Activated T-cell treated with anti-CD3 and anti-CD28 coated beads for 48 hours (primary cell): ENCODE measurements at places on chromosomes 1 and 21.

DNA sequence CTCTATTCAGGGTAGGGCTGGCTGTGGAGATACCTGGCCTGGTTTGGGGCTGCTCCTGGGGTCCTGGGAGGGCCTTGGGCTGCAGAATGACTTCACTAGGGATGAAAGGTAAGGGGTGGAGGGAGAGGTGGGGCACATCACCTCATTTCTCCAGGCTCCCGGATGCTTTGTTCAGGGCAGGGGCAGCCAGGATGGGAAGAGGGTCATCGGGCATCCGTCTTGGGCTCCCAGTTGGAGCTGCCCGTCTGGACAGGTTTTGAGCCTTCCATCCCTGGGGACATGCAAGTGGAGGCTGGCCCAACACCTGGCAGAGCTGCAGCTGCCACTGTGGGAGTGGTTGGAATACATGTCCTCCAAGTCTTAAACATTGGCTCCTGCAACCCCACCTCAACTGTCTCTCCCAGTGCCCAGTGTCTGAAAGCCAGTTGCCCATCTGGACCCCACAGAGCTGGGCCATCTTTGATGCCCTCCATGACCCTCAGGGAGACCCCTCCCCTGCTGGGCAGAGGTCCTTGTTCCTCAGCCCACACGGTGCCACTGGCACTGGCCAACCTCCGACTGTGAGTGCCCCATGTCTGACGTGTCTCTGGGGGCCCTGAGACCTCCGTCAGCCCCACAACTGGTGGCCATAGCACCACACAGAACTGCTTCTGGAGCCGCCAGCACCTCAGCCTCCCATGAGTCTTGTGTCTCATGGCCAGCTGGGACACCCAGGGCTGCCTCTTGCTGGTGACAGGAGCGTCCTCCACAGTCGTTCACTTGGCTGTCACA, 52.8 kb downstream of the TRIM11 start:
- no peak for DNase-seq

DNA sequence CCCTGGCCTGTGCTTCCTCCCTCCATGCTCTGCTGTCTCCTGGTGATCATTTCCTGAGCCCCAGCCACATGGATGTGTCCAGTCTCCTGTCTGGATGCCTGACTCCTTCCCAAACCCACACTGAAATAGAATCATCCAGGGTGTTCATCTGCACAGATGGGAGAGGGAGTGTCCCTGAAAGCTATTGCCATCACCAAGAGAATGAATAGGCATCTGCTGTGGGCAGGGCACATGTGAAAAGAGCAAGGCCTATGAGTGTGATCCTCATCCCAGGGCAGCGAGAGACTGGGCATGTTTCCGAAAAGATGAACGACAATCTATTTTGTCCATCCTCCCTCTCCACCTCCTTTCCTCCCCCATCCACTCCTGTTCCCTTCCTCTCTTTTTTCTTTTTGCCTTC, 5.0 kb downstream of the IGSF21 start:
- DNase-seq: no peak

DNA sequence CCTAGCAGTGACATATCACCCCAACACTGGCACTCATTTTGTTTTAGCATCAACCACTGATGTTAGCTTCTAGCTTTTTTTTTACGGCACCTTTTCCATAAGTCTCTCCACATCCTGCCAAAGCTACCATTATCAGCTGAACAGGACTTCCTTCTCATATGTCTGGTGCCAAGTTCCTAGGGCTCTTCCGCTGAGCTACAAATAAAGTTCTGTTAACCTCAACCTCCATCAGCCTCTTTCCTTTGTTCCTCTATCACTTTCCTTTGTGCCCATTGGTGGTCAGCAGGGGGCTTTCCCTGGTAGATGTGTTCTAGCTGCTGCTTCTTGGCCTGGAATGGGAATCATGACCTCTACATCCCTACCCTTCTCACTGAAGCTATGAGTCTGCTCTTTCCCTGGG, 163.8 kb downstream of the FAF1 start:
- no peak for DNase-seq

DNA sequence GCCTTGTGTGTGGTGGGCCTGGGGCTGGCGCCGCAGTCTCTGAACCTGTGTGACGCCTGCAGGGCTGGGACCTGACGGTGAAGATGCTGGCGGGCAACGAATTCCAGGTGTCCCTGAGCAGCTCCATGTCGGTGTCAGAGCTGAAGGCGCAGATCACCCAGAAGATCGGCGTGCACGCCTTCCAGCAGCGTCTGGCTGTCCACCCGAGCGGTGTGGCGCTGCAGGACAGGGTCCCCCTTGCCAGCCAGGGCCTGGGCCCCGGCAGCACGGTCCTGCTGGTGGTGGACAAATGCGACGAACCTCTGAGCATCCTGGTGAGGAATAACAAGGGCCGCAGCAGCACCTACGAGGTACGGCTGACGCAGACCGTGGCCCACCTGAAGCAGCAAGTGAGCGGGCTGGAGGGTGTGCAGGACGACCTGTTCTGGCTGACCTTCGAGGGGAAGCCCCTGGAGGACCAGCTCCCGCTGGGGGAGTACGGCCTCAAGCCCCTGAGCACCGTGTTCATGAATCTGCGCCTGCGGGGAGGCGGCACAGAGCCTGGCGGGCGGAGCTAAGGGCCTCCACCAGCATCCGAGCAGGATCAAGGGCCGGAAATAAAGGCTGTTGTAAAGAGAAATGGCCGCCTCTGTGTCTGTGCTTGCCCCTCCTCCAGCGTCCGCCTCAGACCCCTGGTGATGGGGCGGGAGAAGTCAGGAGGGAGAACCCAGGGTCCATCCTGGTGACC, 788 bp downstream of the ISG15 start:
- DNase-seq: no peak

DNA sequence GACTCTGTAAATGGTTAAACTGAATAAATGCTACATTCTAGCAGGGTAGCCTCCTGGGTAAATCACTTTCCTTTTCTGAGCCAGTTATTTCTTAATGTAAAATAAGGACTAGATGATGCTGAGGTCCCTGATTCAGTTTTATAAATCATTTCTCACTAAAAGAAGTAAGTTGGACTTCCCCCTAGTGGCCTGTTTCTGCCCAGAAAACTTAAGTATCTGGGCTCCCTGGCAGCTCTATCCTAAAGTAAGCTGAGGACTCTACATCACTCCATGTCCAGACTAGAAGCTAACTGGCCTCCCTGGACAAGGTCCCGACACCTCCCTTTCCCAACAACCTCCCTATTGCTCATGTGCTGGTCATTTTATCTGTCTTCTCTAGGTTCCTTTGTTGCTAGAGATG, 3.0 kb downstream of the GPN2 start:
- DNase-seq: no peak

DNA sequence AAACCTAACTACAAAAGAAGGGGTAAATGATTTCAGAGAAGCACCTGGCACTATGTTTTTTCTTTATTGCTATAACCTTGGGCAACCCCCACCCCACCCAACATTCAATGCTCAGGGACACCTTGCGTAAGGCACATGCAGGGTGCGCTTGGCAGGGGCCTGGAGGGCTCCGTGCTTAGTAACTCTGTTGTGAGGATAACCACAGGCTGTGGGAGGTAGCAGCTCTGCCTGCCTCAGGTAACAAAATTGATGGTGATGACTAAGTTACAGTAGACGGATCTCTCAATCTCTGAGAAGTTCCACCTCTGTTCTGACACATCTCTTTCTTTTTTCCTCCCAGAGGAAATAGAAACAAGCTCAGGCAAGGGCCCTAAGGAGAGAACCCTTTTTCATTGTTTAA, 8.7 kb upstream of the CCN1 start:
- DNase-seq: no peak

DNA sequence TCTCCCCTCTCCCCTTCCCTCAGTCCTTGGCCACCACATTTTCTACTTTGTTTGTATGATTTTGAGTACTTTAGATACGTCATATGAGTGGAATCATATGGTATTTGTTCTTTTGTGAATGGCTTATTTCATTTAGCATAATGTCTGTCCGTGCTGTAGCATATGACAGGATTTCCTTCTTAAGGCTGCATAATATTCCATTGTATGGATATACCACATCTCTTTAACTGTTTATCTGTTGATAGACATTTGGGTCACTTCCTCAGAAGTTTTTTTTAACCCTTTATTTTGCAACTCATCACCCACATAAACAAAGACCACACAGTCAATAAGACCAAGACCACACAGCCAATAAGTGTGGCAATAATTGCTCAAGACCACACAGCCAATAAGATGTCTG, 24.9 kb downstream of the FAM163A start:
- DNase-seq: no peak
